ENCODE measurements at places on chromosomes 13 and 19. TPM values are rescaled to one million over a fixed set of nuclear protein-coding genes. Genes with fewer than 3 reads are reported as not detected.

The ATP4A gene
- total RNA-seq = not detected

The CCDC106 gene
- 7.5 TPM for total RNA-seq

The PSG6 gene
- total RNA-seq = not detected

The SH2D3A gene
- 105 TPM for total RNA-seq

The ZNF20 gene
- total RNA-seq = 7.5 TPM

The OR4F17 gene
- total RNA-seq = not detected

The CFD gene
- 1.6 TPM for total RNA-seq

The CEACAM8 gene
- not detected for total RNA-seq

The AMER2 gene
- total RNA-seq = 0.43 TPM

The KLF2 gene
- 3.5 TPM for total RNA-seq

The ACP7 gene
- 0.22 TPM for total RNA-seq

The LACC1 gene
- 13.0 TPM for total RNA-seq

The PHF11 gene
- 12.8 TPM for total RNA-seq

The GGN gene
- total RNA-seq = 0.43 TPM

The RFX2 gene
- 4.6 TPM for total RNA-seq

The DCT gene
- total RNA-seq = 0.39 TPM

Data from placental epithelial cell (primary cell).